ENCODE measurements at places on chromosomes 1 and 21.

DNA sequence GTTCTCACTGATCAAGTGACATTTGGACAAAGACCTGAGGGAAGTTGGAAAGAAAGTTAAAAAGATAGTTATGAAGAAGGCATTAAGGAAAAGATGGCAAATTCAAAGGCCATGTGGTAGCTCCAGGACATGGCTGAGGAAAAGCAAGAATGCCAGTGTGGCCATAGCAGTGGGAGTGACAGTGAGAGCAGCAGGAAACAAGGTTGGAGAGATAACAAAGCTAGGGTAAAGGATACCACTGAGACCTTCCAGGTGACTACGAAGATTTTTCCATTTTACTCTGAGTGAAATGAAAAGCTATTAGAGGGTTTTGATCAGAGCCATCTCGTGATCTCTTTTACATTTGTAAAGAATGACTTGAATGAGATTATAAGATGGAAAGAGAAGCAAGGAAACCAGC is 170.6 kb downstream of the SLC44A5 start:
- DNase-seq, result no peak

GRCh38 chr1:28510970-28511440 is 5.2 kb downstream of the RCC1 start:
- DNase-seq, result peak; percentile 27

GRCh38 chr1:21233490-21233889 is 56.8 kb downstream of the ECE1 start:
- no peak for DNase-seq

- no peak for DNase-seq
Measured at GRCh38 chr1:212622906-212623305, 14.3 kb downstream of the ATF3 start.

DNA sequence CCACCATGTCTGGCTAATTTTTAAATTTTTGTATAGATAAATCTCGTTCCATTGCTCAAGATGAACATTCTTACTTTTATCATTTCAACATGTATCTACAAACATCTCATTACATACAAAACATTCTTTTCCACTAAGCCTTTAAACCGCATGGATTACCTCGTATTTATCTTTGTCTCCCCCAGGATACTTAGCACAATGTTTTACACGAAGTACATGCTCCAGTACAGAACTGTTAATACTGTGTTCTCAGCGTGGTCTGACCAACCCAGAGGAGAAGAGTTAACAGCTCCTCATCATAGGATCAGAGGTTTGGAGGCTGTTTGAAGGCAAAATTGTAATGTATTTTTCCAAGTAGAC is 7.4 kb downstream of the PIK3C2B start:
- peak; percentile 93 for DNase-seq

GRCh38 chr1:238608144-238608543 is 717.4 kb upstream of the ZP4 start:
- no peak for DNase-seq

GRCh38 chr1:99218572-99218971 is 45.7 kb upstream of the PLPPR4 start:
- no peak for DNase-seq

GRCh38 chr1:46364612-46365011 is 24.0 kb downstream of the NSUN4 start:
- peak; percentile 17 for DNase-seq

DNA sequence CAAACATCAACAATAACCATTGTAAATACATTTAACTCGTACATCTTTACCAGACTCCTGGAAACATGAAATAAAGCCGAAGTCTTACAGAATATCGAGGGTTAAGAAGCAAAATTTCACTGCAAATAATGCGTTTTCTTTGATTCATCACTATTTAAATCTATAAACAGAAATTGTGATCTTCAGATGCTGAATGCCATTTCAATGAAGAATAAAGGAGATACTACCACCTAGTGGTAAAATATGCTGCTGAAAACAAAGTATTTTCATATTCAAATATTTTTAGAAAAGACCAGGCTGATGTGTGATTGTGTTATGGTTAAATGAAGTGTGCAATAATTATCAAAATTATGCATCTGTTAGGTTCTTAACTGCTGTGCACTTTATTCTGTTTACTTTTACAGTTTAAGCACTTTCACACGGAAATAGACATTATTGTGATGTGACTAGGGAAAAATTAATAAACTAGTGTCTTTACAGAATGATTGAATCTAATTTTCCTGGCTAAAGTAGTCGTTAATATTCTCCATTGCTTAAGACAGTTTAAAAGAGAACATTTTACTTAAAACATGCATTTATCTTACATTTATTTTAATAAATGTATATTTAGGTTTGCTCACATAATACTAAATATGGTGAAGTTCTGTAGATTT is 1093.1 kb downstream of the MRPL39 start:
- peak; percentile 0 for DNase-seq

DNA sequence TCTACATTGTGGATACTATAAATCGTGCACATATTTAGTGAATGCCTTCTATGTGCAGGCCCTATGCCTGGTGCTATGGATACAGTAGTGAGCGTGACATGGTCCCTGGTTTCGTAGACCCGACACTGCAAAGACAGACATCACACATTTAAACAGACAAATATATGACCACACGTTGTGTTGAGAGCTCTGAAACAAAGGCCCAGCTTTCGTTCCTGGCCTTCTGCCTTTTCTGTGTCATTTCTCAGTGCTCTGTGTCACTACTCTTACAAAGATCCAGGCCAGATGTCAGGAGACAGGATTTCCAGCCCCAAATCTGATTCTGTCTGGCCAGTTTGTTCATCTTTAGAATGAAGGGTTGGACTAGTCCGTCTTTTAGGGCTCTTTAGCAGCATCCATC is 19.3 kb upstream of the TRABD2B start:
- no peak for DNase-seq

DNA sequence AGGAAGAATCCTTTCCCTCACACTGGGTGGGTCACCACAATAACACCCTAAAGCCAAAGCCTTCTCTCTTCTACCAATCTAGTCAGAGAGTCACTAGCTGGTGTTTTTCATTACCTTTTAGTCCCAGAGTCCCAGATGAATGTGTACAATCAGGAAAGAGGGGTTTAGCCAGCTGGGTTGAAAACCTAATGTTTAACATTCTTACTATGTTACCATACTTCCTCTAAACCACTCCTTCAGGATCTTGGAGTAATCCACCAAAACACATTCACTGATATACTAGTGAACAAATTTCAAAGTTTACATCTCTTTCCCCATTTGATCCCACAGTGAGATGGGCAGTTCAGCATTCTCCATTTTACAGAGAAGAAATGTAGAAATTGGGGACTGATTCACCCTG is 9.7 kb downstream of the LPAR3 start:
- peak; percentile 68 for DNase-seq

GRCh38 chr1:114109981-114110380 is 43.7 kb downstream of the SYT6 start:
- DNase-seq, result no peak

- no peak for DNase-seq
Measured at GRCh38 chr1:34166191-34166624, 1.2 kb upstream of the CSMD2 start.

GRCh38 chr1:55358581-55358980 is 143.4 kb upstream of the USP24 start:
- no peak for DNase-seq

DNA sequence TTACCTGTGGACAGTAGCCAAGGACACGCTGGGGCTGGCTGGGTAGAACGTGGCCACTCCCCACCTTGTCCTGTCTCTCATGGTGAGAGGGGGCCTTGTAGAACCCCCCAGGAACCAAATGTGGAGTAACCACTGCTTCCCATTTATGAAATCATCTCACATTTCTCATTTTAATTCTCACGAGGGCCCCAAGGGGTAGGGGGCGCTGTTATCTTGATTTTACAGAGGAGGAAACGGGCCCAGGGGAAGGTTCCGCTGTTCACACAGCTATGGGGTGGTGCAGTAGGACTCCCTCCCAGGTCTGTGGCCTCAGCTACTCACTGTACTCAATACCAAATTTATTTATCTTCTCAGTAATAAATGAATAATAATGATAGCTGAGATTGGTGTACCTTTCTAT is 5.5 kb downstream of the SMPDL3B start:
- peak; percentile 24 for DNase-seq

Data from iris pigment epithelial cell (primary cell).